Activated naive CD8-positive, alpha-beta T cell treated with anti-CD3 and anti-CD28 coated beads, Interleukin-2, amount 50 U/mL, for 24 hours (primary cell): ENCODE measurements at places on chromosomes 2 and 18.

DNA sequence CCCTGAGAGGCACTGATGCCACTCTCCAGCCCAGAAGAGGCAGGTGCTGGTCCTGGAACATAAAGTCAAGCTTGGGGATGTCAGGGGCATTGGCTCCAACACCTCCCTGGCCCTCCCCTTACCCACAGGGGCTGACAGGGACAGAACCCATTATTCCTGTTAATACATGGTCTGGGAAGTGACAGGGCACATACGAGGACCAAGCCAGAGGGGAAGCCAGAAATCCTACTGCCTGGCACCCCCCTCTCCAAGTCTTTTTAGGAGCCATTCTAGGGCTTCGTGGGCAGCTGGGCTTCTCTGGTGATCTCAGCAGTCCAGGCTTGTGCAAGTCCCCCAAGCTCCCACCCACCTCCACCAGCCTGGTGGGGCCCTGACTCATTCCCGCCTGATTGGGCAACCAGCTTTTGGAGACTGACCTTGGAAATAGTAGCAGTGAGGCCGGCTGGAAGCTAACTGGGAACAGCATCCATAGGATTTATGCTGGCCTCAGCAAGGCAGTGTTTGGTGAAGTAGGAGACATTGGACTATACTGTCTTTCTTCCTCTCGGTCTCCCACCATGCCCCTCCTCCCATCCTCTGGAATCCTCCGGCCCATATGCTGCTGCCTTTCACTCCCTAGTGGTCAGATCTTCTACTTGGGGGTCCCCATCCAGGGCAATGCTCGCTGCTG, 86.4 kb upstream of the HK2 start:
- no peak for DNase-seq

DNA sequence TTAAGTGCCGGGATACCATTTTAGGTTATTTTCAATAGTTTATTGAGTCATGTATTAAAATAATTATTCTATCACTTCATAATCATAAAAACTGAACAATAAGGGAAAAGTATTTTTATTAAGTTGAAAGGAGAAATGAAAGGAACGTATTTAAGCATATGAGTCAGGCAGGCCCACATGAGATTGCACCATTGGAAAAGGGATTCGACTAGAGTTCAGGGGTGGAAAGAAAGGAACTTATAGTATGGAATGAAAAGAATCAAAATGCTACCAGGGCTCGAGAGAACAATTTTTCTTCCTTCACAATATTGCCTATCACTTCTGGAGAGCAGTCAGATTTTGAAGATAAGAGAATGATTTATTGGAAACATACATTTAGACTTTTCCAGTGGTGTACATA, 516.5 kb upstream of the NETO1 start:
- no peak for DNase-seq

DNA sequence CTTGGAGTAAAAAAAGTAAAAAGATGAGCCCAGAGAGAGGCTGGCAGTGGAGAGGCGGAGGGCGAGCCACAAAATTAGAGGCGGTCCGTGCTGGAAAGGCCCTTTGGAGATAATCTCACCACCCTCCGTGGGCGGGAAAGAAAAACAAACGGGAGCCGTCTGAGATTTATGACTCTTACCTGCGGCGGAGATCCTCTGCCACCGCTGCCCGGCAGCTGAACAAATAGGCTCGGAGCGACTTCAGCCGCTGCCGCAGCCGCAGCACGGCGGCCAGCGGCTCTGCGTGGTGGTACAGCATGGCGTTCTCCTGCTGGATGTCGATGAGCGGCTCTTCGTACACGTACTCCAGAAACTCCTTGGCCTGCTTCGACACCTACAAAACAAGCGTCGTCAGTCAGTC, 94.6 kb downstream of the PLEKHM3 start:
- no peak for DNase-seq

GRCh38 chr18:12098374-12098773, 4.7 kb downstream of the ANKRD62 start:
- no peak for DNase-seq

GRCh38 chr2:99631700-99632099, 141.9 kb upstream of the REV1 start:
- DNase-seq, result no peak
